ENCODE measurements at places on chromosomes 5 and 9. TPM values are rescaled to one million over a fixed set of nuclear protein-coding genes. Genes with fewer than 3 reads are reported as not detected.

Gene PTGER4
- 11.6 TPM for polyA plus RNA-seq

Gene PLPP1
- polyA plus RNA-seq, result 54.7 TPM

Gene CCT5
- polyA plus RNA-seq, result 178 TPM

Gene PPIC
- 25.3 TPM for polyA plus RNA-seq

Gene TTLL11
- 5.0 TPM for polyA plus RNA-seq

Gene PCDHA12
- polyA plus RNA-seq, result 0.48 TPM

Gene PCDHA3
- polyA plus RNA-seq, result 0.85 TPM

Gene CCDC180
- 7.5 TPM for polyA plus RNA-seq

Gene PCDHGB1
- polyA plus RNA-seq, result 0.52 TPM

Gene CDH10
- 0.52 TPM for polyA plus RNA-seq

DNA sequence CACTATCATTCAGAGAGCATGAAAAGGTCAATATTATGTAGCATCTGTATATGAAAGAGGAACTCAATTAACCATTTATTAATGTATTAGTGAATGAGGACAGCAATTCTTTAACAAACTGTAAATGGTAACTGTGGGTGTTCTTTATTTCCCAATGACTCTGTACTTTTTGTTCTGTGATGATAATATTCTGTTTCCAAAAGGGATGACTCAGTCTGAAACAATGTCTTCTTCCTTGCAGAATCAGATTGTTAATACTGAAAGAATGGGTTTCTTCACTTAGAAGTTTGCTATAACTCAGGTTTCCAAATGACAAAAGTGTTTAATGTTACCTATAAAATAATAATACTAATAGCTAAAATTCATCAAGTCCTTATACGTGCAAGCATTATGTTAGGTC, 1518.7 kb upstream of the WWC1 start:
- H3K27ac ChIP-seq, result no peak overlapping the region
- DNase-seq, result no peak
- no peaks in the 10 kb centered on the region for H3K36me3 ChIP-seq
- H3K4me1 ChIP-seq, result no peaks in the 10 kb centered on the region

- H3K27me3 ChIP-seq, result no peaks in the 10 kb centered on the region
- peaks cover 19% of the 10 kb centered on the region for H3K4me1 ChIP-seq
- no peak overlapping the region for H3K27ac ChIP-seq
- H3K36me3 ChIP-seq, result no peaks in the 10 kb centered on the region
- H3K4me3 ChIP-seq, result no peak overlapping the region
Measured at GRCh38 chr5:81213070-81213469, 20.1 kb upstream of the CKMT2 start.

GRCh38 chr5:127101935-127102334, 28.6 kb upstream of the C5orf63 start:
- peaks cover 7% of the 10 kb centered on the region for H3K4me1 ChIP-seq
- no peak overlapping the region for H3K4me3 ChIP-seq
- no peaks in the 10 kb centered on the region for H3K36me3 ChIP-seq
- H3K27me3 ChIP-seq, result no peaks in the 10 kb centered on the region

DNA sequence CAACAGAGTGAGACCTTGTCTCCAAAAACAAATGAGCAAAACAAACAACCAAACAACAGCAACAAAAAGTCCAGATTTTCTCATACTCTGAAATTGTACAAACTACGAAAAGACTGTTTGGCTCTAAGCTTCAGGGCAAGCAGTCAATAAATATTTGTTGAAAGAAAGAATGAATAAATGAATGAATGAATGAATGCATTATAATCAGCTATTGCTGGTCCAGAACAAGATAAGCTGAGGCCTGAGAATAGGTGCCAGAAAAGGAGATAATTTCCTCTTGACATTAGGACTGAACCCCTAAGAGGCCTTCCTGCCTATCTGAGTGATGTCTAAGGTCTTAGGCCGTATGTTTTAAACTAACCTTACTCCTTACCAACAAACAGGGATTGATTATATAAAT, 99.2 kb upstream of the IL6ST start:
- H3K36me3 ChIP-seq, result no peaks in the 10 kb centered on the region
- H3K27me3 ChIP-seq, result no peaks in the 10 kb centered on the region
- H3K4me1 ChIP-seq, result peaks cover 10% of the 10 kb centered on the region
- DNase-seq, result no peak
- H3K27ac ChIP-seq, result no peak overlapping the region

DNA sequence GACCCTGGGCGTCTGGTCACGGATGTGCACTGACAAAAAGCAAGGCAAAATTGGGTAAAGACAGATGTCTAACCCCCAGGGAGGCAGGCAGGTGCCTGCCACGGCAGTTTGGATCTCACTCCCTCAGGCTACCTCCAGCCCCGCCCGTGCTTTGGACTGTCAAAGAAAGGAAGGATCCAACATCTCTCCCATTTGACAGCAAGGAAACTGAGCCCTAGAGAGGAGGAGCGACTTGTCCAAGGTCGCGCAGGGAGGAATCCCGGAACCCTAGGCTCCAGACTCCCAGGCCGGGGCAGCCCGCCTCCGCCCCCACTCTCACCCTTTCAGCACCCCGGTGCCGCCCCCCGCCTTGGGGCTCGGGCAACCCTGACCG, 376 bp downstream of the GOLGA1 start:
- H3K36me3 ChIP-seq, result peaks cover 17% of the 10 kb centered on the region
- peak overlapping the region; percentile 99 for H3K27ac ChIP-seq
- no peak for DNase-seq
- H3K4me1 ChIP-seq, result peaks cover 7% of the 10 kb centered on the region
- H3K27me3 ChIP-seq, result no peaks in the 10 kb centered on the region

- H3K27me3 ChIP-seq, result no peaks in the 10 kb centered on the region
- no peaks in the 10 kb centered on the region for H3K36me3 ChIP-seq
- no peak overlapping the region for H3K27ac ChIP-seq
- DNase-seq, result no peak
Measured at GRCh38 chr5:134430001-134430569, 18.4 kb upstream of the CDKN2AIPNL start.

DNA sequence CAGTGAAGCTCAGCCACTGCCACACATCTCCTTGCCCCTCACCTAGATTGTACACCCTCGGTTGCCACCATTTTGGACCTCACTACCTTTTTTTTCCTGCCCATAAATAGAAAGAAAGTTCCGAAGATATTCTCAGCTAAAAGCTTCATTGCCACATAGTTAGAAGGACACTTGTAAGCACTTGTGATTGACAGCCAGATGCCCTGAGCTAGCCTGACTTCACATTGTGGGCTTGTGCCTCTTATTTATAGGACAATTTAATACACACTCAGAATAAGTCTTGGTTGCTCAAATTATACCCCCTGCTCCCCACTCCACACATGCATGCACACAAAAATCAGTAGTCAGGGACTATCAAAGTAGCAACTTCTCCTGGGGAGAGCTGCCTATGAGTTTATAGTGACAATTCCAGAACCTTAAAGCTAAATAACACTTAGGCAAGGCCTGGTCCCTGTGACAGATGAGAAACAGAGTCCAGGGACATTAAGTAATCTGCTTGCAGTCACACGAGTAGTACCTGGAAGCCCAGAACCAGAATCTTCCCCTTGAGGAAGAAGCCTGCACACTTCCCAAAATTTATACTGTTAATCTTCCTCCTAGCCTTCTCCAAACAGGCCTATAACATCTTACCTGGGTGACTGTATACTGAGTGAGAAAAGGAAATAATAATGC, 184.8 kb downstream of the BRINP1 start:
- no peaks in the 10 kb centered on the region for H3K27me3 ChIP-seq
- no peaks in the 10 kb centered on the region for H3K4me1 ChIP-seq
- no peak for DNase-seq
- no peak overlapping the region for H3K4me3 ChIP-seq

DNA sequence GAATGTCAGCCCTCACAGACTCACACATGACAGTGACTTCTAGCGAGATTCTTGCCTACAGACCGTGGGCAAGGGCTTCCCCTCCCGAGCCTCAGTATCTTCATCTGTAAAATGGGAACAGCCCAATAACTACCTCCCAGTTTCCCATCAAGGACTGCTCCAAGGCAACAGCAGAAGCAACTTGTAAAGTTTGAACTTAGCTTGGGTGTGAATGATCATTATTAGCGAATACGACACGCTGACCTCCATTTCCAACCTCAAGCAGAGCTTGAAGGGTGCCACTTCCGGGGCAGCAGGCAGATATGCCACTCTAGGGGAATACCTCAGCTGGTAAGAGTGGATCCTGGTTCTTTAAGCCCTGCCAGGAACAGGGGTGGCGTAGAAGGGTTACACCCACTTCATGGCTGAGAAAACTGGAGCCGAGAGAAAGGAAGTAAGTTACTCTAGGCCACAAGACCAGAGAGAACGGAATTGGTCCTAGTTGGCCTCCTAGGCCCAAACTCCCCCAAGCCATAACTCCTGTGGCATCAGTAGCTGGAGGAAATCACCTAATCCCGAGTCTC, 2.0 kb downstream of the RNF44 start:
- no peaks in the 10 kb centered on the region for H3K27me3 ChIP-seq
- peak; percentile 67 for DNase-seq
- H3K4me1 ChIP-seq, result peaks cover 38% of the 10 kb centered on the region
- peak overlapping the region; percentile 100 for H3K27ac ChIP-seq
- H3K36me3 ChIP-seq, result peaks cover 23% of the 10 kb centered on the region

GRCh38 chr9:126705767-126706697, 92.3 kb downstream of the LMX1B start:
- H3K4me3 ChIP-seq, result no peak overlapping the region
- no peak overlapping the region for H3K27ac ChIP-seq
- peaks cover 4% of the 10 kb centered on the region for H3K4me1 ChIP-seq

GRCh38 chr5:16628376-16628775, 11.6 kb upstream of the RETREG1 start:
- H3K4me1 ChIP-seq, result no peaks in the 10 kb centered on the region
- DNase-seq, result no peak
- H3K4me3 ChIP-seq, result no peak overlapping the region
- peaks cover 2% of the 10 kb centered on the region for H3K27me3 ChIP-seq
- no peak overlapping the region for H3K27ac ChIP-seq
- H3K36me3 ChIP-seq, result no peaks in the 10 kb centered on the region

- H3K27ac ChIP-seq, result no peak overlapping the region
- H3K36me3 ChIP-seq, result peaks cover 8% of the 10 kb centered on the region
- H3K4me3 ChIP-seq, result no peak overlapping the region
Measured at GRCh38 chr9:15420796-15421195, 1.9 kb upstream of the SNAPC3 start.

DNA sequence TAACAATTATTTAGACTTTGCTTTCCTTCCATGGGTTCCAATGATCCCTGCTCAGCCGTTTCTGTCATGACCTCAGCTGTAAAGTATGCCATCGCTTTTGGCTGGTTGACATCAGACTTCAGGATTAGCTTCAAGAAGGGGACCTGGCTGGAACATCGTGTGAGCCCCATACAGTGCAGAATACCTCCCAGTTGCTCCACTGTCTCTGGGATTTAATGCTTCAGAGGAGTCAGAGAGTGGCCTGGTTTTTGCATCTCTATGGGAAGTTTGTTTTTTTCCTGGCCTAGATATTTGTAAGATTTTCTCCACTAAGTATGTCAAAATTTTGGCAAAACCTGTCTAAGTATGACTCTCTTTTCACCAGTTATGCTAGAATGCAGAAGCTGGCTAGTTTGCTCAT, 216.9 kb downstream of the GABBR2 start:
- no peak overlapping the region for H3K4me3 ChIP-seq
- H3K27me3 ChIP-seq, result no peaks in the 10 kb centered on the region
- H3K4me1 ChIP-seq, result no peaks in the 10 kb centered on the region
- H3K27ac ChIP-seq, result no peak overlapping the region
- no peak for DNase-seq
- no peaks in the 10 kb centered on the region for H3K36me3 ChIP-seq

All from large intestine (tissue), 12 donors.